ENCODE measurements at places on chromosomes 13 and 19. TPM values are rescaled to one million over a fixed set of nuclear protein-coding genes. Genes with fewer than 3 reads are reported as not detected.

FFAR2 gene
- 15.6 TPM for total RNA-seq

GRIN2D gene
- 0.41 TPM for total RNA-seq

BRME1 gene
- 3.1 TPM for total RNA-seq

CFD gene
- 5.8 TPM for total RNA-seq

PLIN4 gene
- total RNA-seq: 38.0 TPM

ZNF793 gene
- 8.7 TPM for total RNA-seq

BRSK1 gene
- total RNA-seq: 5.0 TPM

CCL25 gene
- total RNA-seq: not detected

COL4A1 gene
- 1,052 TPM for total RNA-seq

UBE2L5 gene
- total RNA-seq: not detected

PNMA8B gene
- total RNA-seq: 2.6 TPM

ARHGEF1 gene
- 30.7 TPM for total RNA-seq

VSTM1 gene
- not detected for total RNA-seq

S1PR5 gene
- total RNA-seq: 2.7 TPM

FGF22 gene
- total RNA-seq: not detected

DNA sequence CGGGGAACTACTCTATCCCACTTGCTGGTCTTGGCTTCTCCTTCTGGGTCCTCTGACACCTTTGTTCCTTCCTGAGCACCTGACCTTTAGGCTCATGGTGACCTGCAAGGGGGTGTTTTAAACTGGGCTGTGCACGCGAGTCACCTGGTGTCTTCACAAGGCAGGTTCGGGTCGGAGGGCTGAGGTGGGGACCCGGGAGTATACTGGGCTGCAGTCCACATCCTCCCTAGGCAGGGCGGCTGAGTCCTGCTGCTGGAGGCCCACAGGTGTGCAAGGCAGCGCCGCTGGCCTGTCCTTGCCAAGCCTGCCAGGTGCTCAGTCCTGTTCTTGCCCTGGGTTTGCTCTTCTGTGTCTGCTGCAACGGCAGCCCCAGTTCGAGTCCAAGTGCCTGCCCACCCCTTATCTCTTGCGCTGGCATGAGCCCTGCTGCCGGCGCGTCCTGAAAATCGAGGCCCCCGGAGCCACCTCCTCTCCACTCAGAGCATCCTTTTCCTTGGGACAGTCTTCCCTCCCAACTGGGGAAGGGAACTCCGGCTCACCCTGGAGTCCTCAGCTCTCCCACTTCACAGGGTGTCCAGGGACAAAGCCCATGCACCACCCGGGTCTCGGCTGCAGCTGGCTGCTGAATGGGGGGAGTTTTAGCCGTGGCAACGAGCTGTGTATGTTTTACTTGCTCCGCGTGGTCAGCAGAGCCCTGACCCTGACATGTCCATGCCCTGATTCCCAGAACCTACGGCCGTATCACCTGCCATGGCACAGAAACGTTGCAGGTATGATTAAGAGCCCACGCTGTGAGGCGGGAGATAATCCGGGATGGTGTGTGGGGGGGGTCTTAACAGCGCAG lies 193.5 kb downstream of the TEX29 start:
- DNase-seq: no peak

- DNase-seq: no peak
Observed at GRCh38 chr19:19657397-19657783, 6.1 kb downstream of the ATP13A1 start.

GRCh38 chr19:50266041-50266440 lies 62.6 kb downstream of the MYH14 start:
- DNase-seq: no peak

- DNase-seq: no peak
Observed at GRCh38 chr13:76913898-76914297, 27.7 kb upstream of the KCTD12 start.

GRCh38 chr19:58277748-58278540 lies 811 bp upstream of the ZNF8 start:
- peak; percentile 9 for DNase-seq

GRCh38 chr13:41914552-41914951 lies 46.4 kb downstream of the VWA8 start:
- DNase-seq: no peak

DNA sequence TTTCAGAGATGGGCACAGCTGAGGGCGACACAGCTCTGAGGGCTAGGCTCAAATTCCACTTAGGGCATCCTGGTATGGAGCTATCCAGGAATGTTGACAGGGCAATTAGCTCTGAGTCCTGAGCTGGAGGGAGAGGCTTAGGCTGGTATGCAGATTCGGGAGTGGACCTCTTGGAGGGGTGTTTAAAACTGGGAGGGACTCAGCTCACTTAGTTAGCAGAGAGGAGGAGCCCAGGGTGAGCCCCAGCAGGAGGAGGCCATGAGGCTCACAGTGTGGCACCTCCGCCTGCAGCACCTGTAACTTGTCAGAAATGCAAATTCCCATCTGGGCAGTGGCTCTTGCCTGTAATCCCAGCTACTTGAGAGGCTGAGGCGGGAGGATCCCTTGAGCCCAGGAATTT lies 10.2 kb upstream of the NOP53 start:
- no peak for DNase-seq

GRCh38 chr13:36813225-36813624 lies 5.8 kb upstream of the RFXAP start:
- no peak for DNase-seq

- no peak for DNase-seq
Observed at GRCh38 chr19:45175515-45176345, 2.3 kb downstream of the TRAPPC6A start.

- DNase-seq: peak; percentile 91
Observed at GRCh38 chr13:113647351-113648215, 10.4 kb downstream of the ATP4B start.

- no peak for DNase-seq
Observed at GRCh38 chr13:99277629-99278028, 19.4 kb upstream of the GPR18 start.

DNA sequence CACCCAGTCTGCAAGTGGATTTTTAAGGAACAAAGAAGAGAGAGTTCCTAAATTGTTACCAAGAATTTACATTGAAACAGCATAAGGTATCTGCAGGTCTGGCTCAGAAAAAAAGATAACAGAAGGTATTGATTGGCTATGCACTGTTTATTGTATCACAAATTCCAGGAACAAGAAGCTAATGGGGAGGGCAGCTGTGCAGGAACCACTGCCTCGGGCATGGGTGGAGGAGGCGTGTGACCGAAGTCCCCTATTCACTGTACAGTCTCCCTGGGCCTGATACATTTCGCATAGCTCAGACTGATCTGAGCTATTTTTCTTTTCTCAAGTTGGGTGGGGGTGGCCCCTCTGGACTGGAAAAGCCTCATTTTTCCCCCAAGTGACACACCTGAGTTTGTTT lies 11.7 kb downstream of the NECTIN2 start:
- DNase-seq: no peak

DNA sequence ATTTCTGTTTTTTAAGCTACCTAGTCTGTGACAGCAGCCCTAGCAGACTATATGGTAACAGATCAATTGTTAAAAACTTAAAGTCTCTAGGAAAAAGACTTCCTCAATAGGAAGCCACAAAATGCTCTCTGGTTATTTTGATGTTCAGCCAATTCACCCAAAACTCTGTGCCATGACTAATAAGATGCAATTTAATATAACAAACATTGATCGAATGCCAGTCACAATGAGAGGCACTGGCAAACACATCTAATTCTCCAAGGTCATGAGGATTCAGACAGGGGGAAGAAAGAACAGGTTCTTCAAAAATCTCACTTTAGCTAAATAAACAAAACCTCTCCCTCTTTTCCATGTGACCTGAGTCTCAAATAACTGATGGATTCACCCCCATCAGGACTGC lies 107.5 kb downstream of the SUCLA2 start:
- no peak for DNase-seq

DNA sequence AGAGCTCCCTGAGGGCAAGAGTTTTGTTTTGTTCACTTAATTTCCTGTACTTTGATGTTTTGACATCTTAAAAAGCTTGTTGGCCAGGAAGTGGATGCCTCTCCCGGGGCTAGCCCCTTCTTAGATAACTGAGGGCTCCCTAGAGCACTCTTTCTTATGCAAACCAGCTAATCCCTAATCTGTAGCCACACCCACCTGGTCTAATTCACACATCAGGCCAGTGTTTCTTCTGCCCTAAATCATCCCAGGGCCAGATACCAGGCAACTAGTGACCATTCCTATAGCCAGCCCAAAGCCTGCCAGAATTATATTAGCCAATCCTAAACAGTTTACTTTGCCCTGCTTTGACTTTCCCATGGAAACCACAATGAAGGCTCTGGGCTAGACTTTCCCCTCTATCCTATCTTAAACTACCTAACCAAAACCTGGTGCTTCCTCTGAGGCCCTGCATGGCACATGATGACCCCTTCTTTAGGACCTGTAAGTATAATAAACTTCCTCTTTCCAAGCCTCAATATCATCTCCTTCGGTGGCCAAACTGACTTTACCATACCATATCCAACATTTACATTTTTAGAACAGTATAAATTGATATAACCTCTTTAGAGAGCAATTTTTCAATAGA lies 24.8 kb downstream of the WBP4 start:
- DNase-seq: no peak

DNA sequence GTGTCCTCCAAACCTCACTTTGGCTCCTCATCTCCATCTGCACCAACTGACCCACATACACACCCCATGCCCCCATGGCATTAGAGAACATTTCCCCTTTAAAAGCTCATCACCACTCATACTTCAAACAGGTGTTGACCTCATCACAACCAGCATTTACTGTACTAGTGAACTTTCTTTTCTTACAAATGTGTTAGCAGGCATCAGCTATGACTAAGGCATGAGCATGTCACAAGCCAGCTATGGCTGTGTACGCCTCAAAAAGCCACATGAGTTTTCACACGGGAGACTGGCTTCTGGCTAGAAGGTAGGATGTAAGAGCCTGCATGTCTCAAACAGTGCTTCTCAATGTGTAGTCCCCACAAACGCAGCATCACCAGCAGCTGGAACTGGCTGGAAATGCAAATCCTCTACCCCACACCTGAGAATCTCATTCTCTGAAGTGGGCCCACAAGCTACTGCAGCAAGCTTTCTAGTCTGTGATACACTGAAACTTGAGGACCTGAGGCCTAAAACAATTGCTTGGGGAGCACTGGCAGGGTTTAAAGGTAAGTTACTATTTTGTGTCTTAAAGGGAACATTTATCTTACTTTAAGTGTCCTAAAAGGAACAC lies 66.8 kb downstream of the TUBGCP3 start:
- no peak for DNase-seq

GRCh38 chr13:93522501-93522900 lies 295.9 kb downstream of the GPC6 start:
- no peak for DNase-seq

DNA sequence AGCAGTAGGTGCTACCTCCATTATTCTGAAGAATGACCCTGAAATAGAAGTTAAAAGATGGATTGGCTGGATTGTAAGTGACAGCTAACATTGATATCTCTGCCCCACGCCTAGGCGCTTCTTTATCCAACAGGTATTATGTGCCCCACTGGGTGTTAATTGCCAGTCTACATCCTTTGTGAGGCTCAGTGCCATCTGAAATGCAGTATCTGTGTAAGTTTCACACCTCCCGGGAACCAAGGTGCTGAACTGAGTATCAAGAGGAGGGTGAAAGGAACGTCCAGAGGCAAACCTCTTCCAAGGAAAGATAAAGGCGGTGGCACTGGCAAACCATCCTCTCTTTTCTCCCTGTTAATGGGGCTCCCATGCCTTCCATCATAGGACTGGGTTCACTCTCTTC lies 181.1 kb upstream of the UBL3 start:
- no peak for DNase-seq

DNA sequence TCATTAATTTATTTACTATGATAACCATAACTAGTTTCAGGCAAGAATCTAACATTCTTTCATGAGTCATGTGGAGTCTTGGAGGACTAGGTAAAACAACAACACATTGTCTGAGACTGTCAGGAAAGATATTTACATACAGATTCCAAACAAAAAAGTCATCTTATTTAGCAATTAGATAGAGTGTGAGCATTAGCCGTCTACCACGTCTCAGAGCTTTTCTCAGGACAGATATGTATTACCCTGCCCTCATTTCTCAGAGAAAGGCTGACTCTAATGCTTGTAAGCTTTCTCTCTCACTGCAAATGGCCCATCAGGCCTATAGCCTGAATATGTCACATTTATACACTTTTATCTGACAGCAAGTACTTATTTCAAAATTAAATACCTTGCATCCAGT lies 312.1 kb upstream of the PCDH20 start:
- DNase-seq: no peak
